Mesendoderm (in vitro differentiated cells): ENCODE measurements at places on chromosomes 1 and 21.

DNA sequence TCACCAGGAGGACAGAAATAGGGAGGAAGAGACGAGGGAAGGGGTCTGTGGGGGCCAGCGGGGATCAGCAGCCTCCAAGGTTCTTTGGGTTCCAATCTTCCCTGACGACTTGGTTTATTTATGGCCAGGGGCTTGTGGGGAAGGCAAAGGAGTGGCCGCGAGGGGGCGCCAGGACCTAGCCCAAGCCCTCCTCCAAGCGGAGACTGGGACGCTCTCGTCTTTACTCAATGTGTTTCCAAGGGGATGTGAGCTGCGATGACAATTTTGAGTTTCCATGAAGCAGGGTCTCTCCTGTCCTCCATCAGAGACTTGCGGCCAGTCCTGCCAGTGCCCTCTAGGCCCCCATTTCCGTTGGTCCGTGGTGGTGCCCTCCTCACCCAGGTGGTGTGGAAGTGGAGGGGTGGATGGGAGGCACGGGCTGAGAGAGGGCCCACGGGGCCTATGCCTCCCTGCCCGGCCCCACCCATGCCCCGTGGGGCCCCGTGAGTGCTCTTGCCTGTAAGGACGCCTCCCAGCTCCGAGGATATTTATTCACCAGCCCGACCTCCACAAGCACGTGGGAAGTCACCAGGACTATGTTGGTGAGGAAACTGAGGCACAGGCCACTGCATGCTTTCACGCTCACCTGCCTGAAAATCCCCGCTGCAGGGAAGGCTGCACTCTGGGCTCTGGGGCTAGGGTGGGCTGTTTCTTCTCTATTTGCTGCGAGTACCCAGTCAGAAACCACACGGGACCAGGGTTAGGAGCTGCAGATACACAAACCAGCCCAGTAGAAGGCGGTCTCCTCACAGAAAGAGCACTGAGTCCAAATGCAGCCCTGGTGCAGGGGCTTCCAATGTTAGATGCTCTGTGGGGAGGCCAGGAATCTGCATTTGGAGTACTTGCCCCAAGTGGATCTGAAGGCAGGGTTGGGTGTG is 26.5 kb downstream of the DMRTB1 start:
- DNase-seq: peak; percentile 89

DNA sequence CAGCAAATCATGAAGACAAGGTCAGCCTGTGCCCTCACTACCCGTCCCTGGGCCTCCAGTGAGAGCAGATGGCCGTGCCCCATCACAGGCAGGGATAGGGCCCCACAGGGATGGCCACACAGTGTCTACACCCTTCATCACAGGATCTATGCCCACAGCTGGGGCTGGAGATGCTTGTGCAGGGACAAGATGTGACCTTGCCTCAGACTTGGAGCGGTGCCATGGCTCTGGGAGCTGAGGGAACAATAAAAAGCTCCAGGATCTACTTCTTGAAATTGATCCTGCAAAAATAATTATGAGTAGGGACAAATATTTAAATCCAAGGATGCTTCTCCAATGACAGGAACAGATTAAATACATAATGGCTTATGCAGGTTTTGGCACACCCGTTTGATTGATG is 25.4 kb upstream of the TCEA3 start:
- no peak for DNase-seq

GRCh38 chr1:108646648-108647269 is 14.1 kb downstream of the HENMT1 start:
- DNase-seq: peak; percentile 28

DNA sequence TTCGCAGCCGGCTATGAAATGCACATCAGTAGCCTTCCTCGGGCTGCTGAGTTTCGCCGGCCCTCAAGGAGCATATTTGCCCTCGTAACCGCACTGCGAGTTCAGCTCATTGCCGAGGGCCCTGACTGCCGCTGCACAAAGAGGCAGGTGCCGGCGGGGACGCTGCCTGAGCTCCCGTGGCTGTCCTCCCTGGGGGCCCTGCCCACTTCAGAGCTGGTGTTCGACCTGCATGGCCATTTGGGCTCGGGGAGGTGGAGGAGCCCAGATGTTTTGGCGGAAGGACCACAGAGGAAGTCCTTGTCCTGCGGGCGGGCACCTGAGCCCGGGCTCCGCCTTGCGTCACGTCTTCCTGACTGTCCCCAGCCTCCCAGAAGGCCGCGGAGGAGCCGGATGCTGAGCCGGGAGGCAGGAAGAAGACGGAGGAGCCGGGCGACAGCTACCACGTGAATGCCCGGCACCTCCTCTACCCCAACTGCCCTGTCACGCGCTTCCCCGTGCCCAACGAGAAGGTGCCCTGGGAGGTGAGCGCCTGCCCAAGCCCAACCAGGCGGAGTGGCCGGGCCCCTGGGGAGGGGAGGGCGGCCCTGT is 29.9 kb upstream of the LRRC3 start:
- DNase-seq: no peak

DNA sequence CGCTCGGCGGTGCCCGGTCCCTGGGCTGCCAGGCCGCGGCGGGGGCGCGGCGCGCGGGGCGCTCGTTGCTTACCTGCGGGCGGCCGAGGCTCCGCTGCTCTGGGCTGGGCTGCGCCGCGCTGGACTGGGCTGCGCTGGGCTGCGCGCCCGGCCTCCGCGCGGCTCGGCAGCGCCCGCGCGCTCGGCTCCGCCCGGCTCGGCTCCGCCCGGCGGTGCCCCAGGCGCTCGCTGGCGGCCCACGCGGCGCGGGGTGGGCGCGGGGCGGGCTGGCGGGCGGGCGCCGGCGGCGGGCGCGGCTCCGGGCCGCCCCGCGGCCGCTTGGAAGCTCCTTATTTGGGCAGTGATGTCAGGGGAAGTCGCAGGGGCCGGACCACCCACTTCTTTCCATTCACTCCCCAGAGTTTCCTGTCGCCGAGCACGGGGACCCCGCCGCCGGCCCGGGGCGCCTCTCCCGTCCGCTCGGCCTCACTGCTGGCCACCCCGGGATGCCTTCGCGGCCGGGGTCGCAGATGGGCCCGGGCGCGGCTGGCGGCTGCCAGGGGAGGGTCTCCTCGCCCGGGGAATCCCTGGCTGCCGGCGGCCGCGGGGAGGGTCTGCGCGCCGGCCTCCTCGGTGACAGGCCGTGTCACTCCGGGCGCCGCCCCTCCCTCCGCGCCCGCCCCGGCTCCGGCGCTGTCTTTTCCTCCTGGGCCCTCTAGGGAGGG is 177.7 kb upstream of the EDN2 start:
- DNase-seq: peak; percentile 78

- DNase-seq: peak; percentile 64
Measured at GRCh38 chr21:20882462-20883407, 115.5 kb upstream of the NCAM2 start.

- peak; percentile 73 for DNase-seq
Measured at GRCh38 chr1:18962121-18962721, 5.7 kb upstream of the IFFO2 start.

- peak; percentile 67 for DNase-seq
Measured at GRCh38 chr21:41754479-41754891, 12.4 kb downstream of the RIPK4 start.

DNA sequence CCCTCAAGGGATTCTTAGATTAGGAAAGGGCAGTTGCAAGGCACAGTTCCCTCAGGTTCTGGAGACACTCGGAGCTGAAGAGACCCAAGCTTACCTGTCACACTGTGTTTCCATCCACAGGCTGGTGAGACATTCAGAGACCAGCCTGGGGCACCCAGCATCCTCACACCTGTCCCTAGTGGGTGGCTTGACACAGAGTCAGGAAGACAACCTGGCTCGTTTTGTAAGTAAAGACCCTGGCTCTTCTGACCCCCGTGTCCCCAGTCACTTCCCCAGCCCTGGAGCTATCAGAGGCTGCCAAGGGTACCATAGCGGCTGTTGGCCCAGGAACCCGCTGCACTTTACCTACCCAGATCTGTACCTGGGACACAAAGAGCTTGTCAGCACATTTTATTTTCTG is 409.8 kb downstream of the MATN1 start:
- DNase-seq: no peak

DNA sequence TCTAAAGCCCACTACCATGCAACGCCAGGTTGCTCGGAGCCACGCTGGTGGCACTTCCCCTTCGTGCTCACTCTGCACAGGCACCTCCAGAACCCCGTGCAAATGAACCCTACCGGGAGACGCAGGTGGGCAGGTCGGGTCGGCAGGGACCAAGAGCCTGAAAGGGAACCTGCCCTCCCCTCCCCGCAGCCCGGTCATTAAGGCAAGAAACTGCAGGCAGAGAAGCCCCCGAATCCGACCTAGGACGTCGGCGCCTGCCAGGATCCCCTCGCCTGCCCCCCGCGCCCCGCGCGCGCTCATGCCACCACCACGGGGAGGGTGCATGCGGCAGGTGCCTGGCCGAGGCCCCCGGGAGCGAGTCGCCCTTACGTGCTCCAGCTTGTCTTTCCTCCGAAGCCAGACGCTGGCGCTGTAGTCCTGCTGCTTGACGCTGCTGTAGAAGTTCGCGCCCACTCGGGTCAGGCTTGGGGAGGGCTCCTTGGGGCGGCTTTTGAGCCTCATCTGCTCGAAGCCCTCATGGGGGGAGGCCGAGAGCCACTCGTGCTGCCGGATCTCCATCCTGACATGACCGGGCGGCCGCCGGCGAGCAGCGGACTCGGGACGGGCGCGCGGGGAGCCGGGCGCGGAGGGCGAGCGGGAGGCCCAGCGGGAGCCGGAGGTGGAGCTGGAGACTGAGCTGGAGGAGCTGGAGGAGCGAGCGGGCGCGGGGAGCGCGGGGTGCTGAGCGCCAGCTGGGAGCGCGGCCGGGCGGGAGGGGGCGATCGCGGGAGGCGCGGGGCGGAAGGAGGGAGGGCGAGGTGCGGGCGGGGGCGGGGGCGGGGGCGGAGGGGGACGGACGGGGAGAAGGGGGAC is 552 bp downstream of the PLD5 start:
- DNase-seq: peak; percentile 68

- peak; percentile 98 for DNase-seq
Measured at GRCh38 chr1:150162862-150163706, 13.4 kb downstream of the PLEKHO1 start.

DNA sequence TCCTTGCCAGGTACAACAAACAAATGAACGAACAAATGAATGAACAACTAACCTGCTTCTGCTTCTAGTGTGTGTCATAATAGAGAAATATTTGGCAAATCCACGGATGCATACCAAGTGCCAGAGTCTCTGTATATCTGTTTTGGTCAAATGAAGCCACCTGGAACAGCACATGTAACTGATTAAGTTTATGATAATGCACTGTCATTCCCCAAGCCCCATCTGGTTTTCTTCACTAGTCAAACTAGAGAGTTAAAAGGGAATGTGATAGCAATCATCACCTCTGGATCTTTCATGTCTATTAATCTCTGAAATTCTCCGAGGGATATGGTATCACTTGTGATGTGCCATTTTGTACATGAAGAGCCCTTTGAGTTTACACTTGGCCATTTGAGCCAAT is 21.0 kb upstream of the SCAF4 start:
- DNase-seq: no peak

DNA sequence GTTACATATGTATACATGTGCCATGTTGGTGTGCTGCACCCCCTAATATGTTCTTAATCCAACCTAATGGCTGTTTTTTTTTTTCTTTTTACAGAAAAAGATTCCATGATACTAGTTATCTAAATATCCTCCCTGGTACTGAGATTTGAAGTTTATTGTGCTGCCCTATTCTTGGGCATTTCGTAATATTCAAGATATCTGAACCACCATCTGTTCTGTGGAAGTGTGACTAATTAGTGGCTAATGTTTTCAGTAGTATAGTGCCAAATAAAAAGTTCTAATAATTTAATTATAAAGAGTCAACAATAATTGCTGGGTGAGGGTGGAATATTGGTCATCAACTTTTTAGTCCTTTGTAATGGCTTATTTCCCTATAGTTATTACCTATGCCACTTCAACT is 217.5 kb downstream of the GABPA start:
- no peak for DNase-seq

GRCh38 chr1:241891296-241891695 is 43.3 kb downstream of the EXO1 start:
- DNase-seq: no peak

GRCh38 chr1:2136386-2137235 is 58.0 kb downstream of the FAAP20 start:
- DNase-seq: no peak

DNA sequence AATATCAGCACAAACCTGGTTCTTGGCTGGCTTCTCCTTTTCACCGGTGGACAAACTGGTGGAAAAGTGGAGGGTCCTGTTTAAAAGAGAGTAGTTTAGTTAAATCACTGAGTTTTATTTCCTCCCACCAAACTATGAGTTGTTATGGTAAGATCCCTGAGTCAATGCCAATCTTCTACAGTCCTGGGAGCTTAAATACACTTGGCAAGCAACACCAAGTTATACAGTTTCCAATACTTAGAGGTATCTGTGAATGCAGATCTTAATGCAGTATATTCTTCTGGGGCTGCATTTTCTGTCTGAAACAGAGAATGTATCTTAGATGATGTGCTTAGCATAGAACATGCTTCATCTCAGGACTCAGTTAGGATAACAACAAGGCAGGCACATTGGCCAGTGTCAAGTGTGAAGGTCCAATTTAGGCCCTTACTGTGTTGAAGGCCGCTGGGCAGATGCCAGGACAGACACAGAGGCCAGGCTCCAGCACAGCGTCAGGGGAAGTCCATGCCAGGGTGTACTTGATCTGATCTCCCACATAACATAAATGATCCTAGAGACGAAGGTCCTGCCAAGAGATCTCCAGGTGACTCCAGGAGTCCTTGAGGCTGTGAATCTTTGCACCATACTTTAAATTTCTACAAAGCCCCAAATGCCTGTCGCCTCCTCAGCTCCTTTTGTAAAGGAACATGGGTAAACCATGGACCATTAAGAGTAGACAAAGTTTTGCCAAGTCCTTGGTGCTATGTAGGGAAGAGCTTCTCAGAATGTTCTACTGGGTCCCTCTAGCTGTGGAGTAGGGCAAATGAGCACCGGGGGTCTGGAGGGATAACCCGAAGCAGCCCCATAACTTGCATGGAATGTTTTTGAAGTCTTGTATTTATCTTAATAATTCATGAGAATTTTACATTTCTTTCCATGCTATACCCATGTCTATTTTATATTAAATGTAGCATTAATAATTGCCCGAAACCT is 76.8 kb downstream of the KCNJ15 start:
- DNase-seq: peak; percentile 47

GRCh38 chr1:111832521-111833155 is 76.9 kb downstream of the DDX20 start:
- no peak for DNase-seq

DNA sequence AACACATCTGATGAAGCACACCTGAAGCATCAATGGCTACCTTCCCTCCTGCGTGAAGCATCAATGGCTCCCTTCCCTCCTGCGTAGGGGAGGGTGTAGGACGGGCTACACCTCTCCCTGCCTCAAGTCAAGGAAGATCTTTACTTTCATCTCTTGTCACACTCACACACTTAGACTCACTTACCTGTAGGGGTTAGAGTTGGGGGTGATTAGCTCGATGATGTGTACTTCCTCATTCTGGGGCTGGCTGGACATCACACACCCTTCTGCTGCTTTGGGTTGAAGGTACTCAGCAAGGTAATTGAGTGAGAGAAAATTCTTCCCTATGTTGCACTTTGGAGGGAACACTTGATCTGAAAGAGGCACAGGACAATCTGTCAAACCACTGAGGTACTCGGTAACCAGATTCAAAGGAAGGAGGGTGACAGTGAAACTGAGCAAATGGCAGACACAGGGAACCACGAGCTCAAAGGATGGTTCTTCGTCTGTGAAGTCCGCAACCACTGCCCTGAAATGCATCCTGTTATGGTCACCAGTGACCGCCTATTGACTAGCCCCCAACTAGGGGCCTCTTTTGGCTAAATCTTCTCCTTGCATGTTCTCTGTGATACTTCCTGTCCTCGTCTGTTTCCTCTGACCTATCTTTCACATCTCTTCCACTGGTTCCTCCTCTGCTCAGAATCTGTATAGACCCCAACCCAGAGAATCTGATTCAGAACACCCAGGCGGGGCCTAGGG is 156.2 kb downstream of the TGFBR3 start:
- DNase-seq: no peak
